Germinal center (tissue), 1 donor: ENCODE measurements at places on chromosomes 2 and 18.

DNA sequence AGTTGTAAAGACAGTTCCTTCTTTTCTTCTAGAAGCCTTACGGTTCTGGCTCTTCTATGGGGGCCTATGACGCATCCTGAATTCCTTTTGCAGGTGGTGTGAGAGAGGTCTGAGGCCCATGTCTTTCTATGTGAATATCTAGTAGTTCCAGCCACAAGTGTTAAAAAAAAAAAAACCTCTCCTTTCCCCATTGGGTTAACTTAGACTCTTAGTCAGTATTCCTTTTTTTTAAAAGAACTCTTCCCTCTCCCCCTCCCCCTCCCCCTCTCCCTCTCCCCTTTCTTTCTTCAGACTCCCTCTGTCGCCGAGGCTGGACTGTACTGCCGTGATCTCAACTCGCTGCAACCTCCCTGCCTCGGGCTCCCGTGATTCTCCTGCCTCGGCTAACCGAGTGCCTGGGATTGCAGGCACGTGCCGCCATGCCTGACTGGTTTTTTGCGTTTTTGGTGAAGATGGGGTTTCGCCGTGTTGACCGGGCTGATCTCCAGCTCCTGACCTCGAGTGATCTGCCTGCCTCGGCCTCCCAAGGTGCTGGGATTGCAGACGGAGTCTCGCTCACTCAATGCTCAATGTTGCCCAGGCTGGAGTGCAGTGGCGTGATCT, 11.4 kb upstream of the CIDEA start:
- DNase-seq: no peak

GRCh38 chr2:231174211-231174651, 24.2 kb upstream of the ARMC9 start:
- DNase-seq: no peak

DNA sequence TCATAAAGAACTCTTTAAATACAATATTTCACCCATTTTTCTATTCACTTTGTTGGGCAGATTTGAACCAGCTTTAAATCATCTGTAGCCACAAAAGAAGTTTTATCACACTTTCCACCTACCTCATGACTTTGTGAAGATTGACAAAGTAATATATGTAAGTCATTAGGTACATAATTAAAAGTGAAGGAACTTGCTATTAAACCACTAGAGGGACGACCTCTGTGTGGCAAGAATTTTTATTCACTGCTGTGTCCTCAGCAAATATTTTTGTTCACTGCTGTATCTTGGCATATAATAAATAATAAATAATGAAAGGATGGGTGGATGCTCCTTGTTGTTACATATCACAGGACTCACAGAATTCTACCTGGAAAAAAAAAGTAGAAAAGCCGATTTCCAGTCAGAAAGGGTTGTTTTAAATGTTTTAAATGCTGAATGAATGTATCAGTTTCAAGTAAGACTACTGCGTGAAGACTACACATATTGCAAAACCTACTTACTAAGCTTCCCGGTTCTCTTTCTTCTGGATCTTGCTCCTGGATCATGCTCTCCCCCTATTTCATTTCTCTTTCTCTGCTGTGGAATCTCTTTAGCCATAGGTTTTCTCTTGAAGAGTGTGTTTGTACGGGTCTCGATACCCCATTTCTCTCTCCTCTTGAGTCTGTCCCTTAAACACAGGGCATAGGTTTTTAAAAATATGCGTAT, 44.8 kb downstream of the KCMF1 start:
- no peak for DNase-seq

GRCh38 chr2:160472839-160473251, 20.8 kb downstream of the RBMS1 start:
- DNase-seq: no peak

- DNase-seq: no peak
These were observed 137.6 kb upstream of the ALPP start for GRCh38 chr2:232240906-232241305.

GRCh38 chr2:103785432-103785831, 1023.6 kb downstream of the TMEM182 start:
- no peak for DNase-seq

- no peak for DNase-seq
These were observed 1389.8 kb upstream of the TMEFF2 start for GRCh38 chr2:193584522-193584938.

DNA sequence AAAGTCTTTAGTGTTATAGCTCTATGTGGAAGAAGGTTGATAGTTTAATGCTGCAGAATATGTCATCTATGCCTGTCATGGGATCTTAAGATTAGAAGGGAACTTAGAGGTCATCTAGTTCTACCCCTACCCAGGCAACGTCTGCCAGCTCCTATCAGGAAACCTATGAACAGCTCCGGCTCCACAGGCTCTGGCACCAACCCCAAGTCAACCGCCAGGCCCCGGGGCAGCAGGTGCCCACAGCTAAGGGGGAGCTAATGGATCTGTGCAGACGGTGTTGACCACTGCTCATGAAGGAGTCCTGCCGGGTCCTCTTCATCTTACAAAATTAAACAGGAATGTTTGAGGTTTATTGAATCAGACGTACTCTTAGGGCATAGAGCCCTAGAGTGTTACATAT, 440.8 kb upstream of the KLHL29 start:
- DNase-seq: no peak

DNA sequence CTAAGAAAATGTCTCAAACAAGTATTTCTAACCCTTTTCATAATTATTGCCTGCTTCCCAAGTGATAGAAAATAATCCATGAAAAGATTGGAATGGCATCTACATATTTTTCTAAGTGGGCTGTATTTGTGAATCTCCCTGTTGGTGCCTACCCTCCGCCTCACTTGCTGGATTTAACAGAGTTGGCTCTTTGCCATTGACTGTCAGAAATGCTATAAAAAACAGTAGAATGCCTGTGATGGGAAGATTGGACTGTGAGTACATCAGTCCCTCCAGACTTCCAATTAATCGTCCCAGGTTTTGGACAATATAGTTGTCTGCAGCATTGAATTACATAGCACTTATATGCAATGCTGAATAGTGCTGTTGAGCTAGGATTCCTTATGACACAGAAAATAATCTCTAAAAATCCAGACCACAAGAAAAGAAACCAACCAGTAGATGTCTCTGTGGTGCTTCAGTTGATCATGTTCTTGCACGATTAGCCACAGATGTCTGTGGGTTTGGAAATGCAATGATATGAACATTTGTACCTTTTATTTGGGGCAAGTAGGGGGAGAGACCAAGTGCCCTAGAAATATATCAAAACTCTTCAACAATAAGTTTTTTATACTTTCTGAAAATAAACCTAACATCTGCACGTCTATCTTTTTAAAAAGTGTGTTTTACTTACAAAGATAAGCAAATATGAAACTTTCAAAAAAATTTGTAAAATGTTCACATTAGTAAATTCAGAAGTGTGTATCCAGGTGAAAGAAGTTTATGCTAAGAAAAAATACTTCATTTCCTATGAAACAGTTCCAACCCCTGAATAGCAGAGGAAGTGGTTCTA, 88.5 kb downstream of the DYNAP start:
- DNase-seq: no peak

DNA sequence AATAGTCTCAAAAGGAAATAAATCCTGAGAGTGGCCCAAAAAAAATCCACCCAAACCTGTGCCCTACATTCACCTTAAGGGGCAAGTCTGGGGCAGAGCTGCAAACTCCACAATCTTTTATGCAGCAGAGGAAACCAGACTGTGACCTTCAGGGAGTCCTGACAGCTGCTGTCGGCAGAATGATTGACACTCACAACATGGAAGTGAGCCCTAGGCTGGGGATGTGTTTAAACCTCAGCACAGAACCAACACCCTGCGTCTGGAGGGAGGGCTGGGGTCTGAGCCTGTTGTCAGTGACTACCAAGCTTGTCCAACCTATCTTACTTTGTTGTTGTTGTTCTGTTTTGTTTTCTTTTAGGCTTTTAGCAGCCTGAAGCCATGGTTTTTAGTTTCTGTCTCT, 39.6 kb downstream of the CRACDL start:
- DNase-seq: no peak

- DNase-seq: no peak
These were observed 59.0 kb downstream of the E2F6 start for GRCh38 chr2:11406958-11407381.

GRCh38 chr2:174762464-174762863, 1.8 kb downstream of the CHRNA1 start:
- DNase-seq: no peak
